Left renal cortex interstitium (tissue), 4 donors: ENCODE measurements at places on chromosomes 16 and 17. TPM values are rescaled to one million over a fixed set of nuclear protein-coding genes. Genes with fewer than 3 reads are reported as not detected.

DNA sequence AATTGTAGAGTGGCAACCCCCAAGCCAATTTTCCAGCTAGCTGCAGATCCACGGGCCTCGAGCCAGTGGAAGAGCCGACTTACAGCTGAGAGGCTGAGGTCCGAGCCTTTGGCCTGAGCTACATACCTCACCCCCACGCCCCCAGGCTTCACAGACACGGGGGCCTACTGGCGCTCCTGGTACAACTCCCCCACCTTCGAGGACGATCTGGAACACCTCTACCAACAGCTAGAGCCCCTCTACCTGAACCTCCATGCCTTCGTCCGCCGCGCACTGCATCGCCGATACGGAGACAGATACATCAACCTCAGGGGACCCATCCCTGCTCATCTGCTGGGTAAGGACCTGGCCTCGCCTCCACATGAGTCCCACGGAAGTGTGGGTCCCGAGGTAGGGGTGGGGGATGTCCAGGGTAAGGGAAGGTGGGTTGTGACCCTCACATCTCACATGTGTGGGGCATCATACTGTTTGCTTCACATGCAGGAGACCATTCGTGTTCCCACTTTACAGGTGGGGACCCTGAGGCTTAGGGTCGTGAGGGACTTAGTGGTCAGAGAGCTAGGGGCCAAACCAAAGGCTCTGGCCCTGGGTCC, 3.4 kb downstream of the ACE start:
- DNase-seq, result no peak

- DNase-seq, result no peak
Observed at GRCh38 chr17:72764632-72765041, 327.9 kb downstream of the SLC39A11 start.

- no peak for DNase-seq
Observed at GRCh38 chr16:30567160-30567990, 4.1 kb downstream of the ZNF688 start.

DNA sequence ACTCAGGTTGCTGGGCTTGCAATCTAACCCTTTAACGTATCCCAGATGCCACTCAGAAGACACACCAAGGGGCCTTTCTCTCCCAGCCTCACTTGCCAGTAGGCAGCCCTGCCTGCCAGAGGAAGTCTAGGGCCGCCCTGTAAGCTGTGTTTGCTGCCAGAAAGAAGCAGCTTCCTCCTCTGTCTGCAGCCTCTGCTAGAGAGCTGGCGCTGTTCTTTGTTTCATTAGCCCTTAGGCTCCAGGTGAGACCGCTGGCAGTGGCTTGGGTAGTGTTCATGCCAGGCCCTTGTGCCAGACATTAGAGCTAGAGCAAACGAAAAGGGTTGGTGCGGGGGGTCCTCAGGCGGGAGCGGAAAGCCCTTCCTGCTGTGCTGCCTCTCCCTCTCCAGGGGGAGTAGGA, 8.9 kb downstream of the CTRL start:
- DNase-seq, result no peak

DNA sequence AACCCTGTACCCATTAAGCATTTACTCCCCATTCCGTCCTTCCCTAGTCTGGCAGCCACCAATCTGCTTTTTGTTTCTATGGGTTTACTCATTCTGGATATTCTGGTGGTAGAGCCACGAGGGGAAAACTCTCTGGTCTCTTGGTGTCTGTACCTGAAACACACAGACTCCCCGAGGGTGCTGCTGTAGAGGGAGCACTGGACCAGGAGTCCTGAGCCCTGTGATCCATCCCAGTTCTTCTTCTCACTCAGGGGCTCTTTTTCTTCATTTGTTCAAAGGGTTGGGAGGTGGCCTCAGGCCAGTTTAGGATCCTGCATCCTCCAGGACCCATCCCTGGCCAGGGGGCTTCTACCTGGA, 14.1 kb downstream of the HEXIM2 start:
- no peak for DNase-seq

DNA sequence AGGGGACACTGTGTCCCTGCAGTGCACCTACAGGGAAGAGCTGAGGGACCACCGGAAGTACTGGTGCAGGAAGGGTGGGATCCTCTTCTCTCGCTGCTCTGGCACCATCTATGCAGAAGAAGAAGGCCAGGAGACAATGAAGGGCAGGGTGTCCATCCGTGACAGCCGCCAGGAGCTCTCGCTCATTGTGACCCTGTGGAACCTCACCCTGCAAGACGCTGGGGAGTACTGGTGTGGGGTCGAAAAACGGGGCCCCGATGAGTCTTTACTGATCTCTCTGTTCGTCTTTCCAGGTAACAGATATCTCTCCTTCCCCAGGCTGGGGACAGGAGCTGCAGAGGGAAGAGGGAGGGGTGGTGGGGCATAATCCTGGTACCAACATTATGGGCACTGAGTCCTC, 1.6 kb downstream of the CD300LG start:
- DNase-seq, result no peak

- DNase-seq, result no peak
Observed at GRCh38 chr17:36807496-36808179, 129.6 kb upstream of the LHX1 start.

Gene ITGA3
- 85.2 TPM for polyA plus RNA-seq

Gene MGAT5B
- polyA plus RNA-seq, result 2.1 TPM

Gene HOXB1
- polyA plus RNA-seq, result 0.58 TPM

Gene SEPTIN12
- not detected for polyA plus RNA-seq

Gene SOX15
- polyA plus RNA-seq, result 5.6 TPM

Gene DPEP3
- polyA plus RNA-seq, result 0.08 TPM
